ENCODE measurements at places on chromosomes 1 and 21. TPM values are rescaled to one million over a fixed set of nuclear protein-coding genes. Genes with fewer than 3 reads are reported as not detected.

ZMYND12 gene
- 2.6 TPM for polyA plus RNA-seq

DNA sequence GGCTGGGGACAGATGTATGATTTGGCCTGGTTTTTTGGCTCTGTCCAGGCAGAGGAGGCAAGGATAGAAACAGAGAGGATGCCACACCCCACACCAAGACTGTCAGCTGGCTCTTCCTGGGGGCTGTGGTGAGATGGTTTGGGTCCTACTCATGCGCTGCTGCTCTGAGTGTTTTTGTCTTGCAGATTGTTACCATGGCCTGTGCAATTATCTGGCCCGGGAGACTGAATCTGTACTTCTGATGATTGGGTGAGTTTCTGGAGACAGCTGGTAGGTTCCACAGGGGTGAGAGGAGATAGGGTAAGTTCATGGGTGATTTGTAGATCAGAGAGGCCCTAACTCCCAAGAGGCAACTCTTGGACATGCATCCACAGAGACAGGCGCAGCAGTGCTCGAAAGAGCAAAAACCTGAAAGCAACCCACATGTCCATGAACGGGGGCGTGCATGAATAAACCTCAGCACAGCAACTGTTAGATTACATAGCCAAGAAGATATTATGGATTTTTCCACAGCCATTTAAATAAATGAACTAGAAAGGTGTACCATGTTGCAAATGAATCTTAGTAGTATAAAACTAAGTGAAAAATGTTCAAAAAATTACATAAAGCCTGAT lies 17.8 kb downstream of the AADACL4 start:
- H3K4me1 ChIP-seq = peaks cover 6% of the 10 kb centered on the region
- H3K36me3 ChIP-seq = no peaks in the 10 kb centered on the region
- no peak for DNase-seq
- no peak overlapping the region for H3K27ac ChIP-seq

ADAMTSL4 gene
- not detected for polyA plus RNA-seq

GRCh38 chr1:159587461-159587951 lies at the start of gene APCS:
Gene APCS, plus strand, starts transcription at chr1:159587826. Its CDS starts 96 bp downstream, at chr1:159587922.
- H3K4me1 ChIP-seq = no peaks in the 10 kb centered on the region
- H3K4me3 ChIP-seq = no peak within 1 kb of the TSS
- DNase-seq = no peak

- no peak for DNase-seq
- H3K4me3 ChIP-seq = no peak overlapping the region
- H3K27ac ChIP-seq = no peak overlapping the region
- H3K4me1 ChIP-seq = peaks cover 14% of the 10 kb centered on the region
- H3K27me3 ChIP-seq = no peaks in the 10 kb centered on the region
These were observed 5.1 kb upstream of the RFX5 start for GRCh38 chr1:151352021-151352718.

GRCh38 chr21:42937960-42938605 lies 12.7 kb upstream of the ERVH48-1 start:
- H3K4me1 ChIP-seq = peaks cover 24% of the 10 kb centered on the region
- no peak for DNase-seq
- H3K27ac ChIP-seq = no peak overlapping the region
- H3K4me3 ChIP-seq = no peak overlapping the region

GRCh38 chr1:61141288-61142042 lies 59.1 kb downstream of the NFIA start:
- H3K27ac ChIP-seq = no peak overlapping the region
- H3K4me1 ChIP-seq = no peaks in the 10 kb centered on the region

SPRR3 gene
- not detected for polyA plus RNA-seq

DNA sequence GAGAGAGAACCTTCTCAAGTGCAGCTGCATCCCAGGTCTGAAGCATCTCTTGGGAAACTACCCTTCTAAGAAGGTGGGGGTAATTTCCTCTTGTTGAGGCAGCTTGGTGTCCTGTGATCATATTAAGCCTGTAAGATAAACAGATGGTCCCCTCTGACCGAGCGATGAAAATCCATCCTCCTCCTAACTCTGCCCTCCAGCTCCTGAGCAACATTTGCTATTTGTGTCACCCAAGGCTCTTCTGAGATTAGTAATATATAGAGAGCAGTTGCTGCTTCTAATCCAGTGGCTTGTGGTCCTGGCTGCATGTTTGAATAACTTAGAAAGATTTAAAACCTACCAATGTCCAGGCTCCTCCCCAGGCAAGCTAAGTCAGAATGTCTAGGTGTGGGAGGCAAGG lies 123.7 kb downstream of the DISC1 start:
- H3K27ac ChIP-seq = no peak overlapping the region
- H3K4me1 ChIP-seq = no peaks in the 10 kb centered on the region
- no peaks in the 10 kb centered on the region for H3K27me3 ChIP-seq
- peaks cover 42% of the 10 kb centered on the region for H3K36me3 ChIP-seq

Data from naive B cell (primary cell).